ENCODE measurements at places on chromosomes 13 and 19.

- no peak for DNase-seq
Observed at GRCh38 chr13:31320946-31321345, 121.2 kb downstream of the B3GLCT start.

GRCh38 chr19:10290357-10290875 lies 664 bp downstream of the ICAM5 start:
- no peak for DNase-seq

GRCh38 chr13:110789871-110790270 lies 76.4 kb downstream of the ING1 start:
- no peak for DNase-seq

GRCh38 chr13:70816853-70817252 lies 708.6 kb upstream of the KLHL1 start:
- no peak for DNase-seq

- DNase-seq, result no peak
Observed at GRCh38 chr13:28794396-28794795, 25.7 kb upstream of the MTUS2 start.

DNA sequence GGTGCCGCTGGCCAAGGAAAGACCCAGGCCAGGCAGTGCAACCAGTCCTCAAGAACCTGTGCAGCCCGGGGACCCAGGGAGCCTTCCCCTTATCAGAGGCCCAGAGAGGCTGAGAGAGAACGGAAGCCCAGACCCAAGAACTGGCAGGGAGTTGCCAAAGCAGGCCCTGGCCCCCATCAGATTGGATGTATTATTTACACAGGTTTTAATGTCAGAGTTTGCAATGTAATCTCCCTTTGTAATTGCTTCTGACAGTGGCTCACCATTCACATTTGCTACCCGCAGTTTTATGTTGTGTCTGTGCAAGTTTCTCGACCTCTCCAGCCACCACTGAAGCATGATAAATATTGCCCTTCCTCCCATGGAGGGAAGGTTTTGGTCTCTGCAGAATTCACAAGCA lies 660.9 kb downstream of the LIG4 start:
- DNase-seq, result no peak

DNA sequence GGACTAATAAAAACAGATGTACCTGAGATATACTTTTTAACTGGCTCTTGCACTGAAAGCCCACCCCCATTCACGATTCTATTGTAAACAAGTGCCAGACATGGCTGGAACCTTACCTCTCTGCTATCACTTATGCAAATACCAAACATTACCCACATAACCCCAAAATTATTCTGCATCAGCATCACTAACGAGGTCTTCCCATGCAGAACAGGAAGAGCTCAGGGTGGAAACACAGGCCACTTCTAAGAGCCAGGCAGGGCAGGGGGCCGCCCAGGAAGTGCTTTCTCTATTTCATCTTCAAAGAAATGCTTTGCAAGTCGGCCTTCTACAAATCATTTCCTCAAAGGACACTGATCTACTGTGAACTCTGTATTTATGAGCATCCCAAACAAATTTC lies 7.3 kb downstream of the IRS2 start:
- no peak for DNase-seq

DNA sequence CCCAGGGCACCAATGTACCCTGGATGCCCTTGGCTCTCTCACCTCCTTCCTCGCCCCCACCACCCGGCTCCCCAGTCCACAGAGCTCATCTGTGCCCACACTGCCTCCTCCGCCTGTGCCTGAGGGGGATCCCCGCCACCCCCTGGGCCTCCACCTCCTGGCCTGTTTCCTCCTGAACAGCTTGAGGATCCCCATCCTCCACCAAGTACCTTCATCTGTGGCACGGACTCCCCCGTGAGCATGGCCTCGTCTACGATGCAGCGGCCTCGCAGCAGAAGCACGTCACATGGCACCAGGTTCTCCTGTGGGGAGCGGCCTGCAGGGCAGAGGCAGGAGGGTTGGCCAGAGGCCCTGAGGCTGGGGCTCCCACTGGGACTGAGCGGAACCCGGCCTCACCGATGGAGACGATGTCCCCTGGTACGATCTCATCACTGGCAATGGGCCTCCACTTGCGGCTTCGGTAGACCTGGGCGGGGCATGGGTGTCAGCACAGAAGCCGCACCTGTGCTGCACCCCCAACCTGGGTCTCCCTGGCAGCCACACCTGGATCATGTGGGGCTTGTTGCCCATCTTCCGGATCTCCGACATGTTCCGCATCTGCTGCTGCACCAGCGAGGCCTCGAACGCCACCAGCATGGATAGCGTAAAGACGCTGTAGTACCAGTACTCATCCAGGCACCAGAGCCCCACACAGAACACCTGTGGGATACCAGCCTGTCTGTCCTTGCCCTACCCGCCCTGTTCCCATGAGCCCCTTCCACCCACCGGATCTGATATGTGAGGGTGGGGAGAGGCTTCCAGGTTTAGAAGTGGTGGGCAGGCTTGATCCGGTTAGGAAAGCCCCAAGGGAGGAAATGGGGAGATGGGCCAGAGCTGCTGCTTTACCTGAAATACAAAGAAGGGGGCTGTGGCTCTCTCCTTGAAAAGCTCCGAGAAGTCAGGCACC lies 6.8 kb downstream of the ATP13A1 start:
- no peak for DNase-seq

- no peak for DNase-seq
Observed at GRCh38 chr19:43616306-43616705, 3.1 kb downstream of the ZNF428 start.

- no peak for DNase-seq
Observed at GRCh38 chr13:40026174-40026585, 370.7 kb downstream of the COG6 start.

- no peak for DNase-seq
Observed at GRCh38 chr13:36130552-36131221, 495 bp downstream of the DCLK1 start.

DNA sequence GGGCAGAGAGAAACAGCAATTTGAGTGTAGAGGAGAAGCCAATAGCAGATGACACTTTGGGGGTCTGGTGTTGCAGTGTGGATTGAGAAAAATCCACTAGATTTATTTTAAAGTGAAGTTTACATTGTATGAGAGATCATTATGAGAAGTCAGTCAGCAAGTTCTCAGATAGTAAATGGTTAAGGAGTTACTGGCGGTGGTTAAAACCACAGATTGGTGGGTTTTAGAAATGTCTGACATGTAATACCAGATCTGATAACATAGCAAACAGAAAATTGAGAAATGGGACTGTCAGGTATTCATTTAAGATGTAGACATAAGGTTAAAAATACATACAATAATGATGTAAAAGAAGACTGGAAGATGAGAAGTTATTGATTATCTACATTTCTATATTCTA lies 7.2 kb downstream of the ABHD13 start:
- DNase-seq, result no peak

- no peak for DNase-seq
Observed at GRCh38 chr13:84500016-84500415, 617.7 kb upstream of the SLITRK1 start.

- no peak for DNase-seq
Observed at GRCh38 chr19:47663911-47664771, 49.1 kb upstream of the EHD2 start.

- no peak for DNase-seq
Observed at GRCh38 chr13:100836711-100837110, 162.1 kb upstream of the TMTC4 start.

GRCh38 chr19:44765033-44765948 lies 12.4 kb upstream of the CBLC start:
- no peak for DNase-seq

GRCh38 chr19:48403606-48404005 lies 10.1 kb downstream of the GRIN2D start:
- no peak for DNase-seq
